ENCODE measurements at places on chromosomes 3 and 15. TPM values are rescaled to one million over a fixed set of nuclear protein-coding genes. Genes with fewer than 3 reads are reported as not detected.

Gene CYP1A2
- not detected for total RNA-seq

Gene QRICH1
- 53.5 TPM for total RNA-seq

Gene EPHA3
- 0.15 TPM for total RNA-seq

Gene SKOR1
- not detected for total RNA-seq

Gene C3orf20
- total RNA-seq: not detected

Gene GOLGA8T
- not detected for total RNA-seq

Gene ACTC1
- not detected for total RNA-seq

Gene GRAMD2A
- total RNA-seq: 1.5 TPM

Gene CCK
- 2.7 TPM for total RNA-seq

Gene TLR9
- under 0.01 TPM for total RNA-seq

Gene TOMM70
- 45.2 TPM for total RNA-seq

Gene RTP1
- total RNA-seq: not detected

Gene MUC4
- not detected for total RNA-seq

Gene NPAP1
- not detected for total RNA-seq

Gene ROBO1
- 27.6 TPM for total RNA-seq

Gene LEKR1
- 0.45 TPM for total RNA-seq

Gene MYL3
- not detected for total RNA-seq

Gene MUSTN1
- not detected for total RNA-seq

Gene USP3
- total RNA-seq: 27.1 TPM

Gene AMOTL2
- total RNA-seq: 91.1 TPM

Gene ATP13A4
- total RNA-seq: 0.15 TPM

Gene CELSR3
- 2.7 TPM for total RNA-seq

Gene MME
- 154 TPM for total RNA-seq

Gene NR2C2
- total RNA-seq: 14.5 TPM

Gene KIF7
- 7.6 TPM for total RNA-seq

Gene SLC12A1
- not detected for total RNA-seq

Gene C3orf80
- total RNA-seq: not detected

Gene ADGRG7
- not detected for total RNA-seq

Gene CSPG5
- 0.17 TPM for total RNA-seq

Gene PATL2
- total RNA-seq: not detected

Gene KCNAB1
- total RNA-seq: not detected

Gene COL6A6
- not detected for total RNA-seq

Gene HGD
- not detected for total RNA-seq

Gene CCR3
- not detected for total RNA-seq

Gene NXPE3
- total RNA-seq: 22.3 TPM

Measured in bronchus fibroblast of lung (primary cell).